ENCODE measurements at places on chromosomes 16 and 17.

DNA sequence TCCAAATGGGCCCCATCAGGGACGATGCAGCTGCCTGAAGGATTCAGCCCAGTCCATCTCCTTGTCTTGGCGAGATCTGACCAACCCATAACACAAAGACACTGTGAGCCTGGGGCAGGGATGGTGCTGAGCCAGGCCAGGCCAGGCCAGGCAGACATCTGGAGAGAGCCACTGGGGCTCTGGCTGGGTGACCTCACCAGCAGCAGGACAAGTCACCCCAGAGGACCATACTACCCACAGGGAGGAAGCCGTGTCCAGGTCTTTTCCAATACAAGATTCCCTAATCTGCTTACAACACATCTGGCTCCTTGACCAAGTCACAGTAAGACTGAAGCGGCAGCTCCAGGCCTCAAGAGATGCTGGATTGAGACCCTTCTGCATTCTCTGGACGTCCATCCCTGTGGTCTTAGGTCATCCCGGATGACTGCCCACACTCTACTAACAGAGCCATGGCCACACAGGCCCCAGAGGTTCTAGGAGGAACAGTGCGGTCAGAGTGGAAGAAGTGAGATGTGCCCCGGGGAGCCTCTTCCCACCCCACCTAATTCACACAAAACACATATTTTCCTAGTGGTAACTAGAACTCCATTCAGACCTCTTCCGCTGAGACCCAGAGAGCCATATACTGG lies 81.8 kb upstream of the RCVRN start:
- no peak for DNase-seq

- no peak for DNase-seq
These were observed 6.3 kb downstream of the GNPTG start for GRCh38 chr16:1357906-1358566.

- no peak for DNase-seq
These were observed 61.5 kb downstream of the SLC39A11 start for GRCh38 chr17:73030995-73031394.

GRCh38 chr16:71855937-71856662 lies 10.3 kb downstream of the ATXN1L start:
- DNase-seq, result no peak

DNA sequence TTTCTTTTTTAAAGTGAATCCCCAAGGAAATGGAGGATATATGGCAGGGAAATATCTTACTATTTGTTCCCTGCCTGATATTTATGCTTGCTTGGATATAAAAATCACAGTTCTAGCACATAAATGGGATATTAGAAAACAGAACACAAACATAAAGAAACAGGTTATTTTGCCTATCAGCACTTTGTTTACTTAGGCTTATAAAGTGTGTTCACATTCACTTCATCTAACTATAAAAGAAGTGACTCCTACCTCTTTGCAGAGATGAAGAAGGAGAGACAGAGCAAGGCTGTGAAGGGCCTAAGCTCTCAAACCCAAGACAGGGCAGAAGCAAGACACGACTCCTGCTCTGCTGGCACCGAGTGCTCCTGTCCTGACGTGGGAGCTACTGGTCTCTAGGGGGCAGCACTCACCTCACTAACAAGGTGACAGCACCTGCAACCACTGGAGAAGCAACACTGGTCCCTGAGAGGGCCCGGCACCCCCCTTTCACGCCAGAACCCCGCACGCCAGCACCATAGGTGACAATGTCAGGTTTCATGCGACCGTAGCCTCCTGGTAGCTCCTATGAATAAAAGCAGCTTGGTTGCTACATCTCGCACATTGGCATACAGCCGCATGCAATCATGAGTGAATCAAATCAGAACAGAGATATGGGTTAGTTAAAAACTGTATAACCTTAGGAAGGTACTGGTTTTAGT lies 32.0 kb downstream of the MBTPS1 start:
- DNase-seq, result no peak

- peak; percentile 85 for DNase-seq
These were observed 9.1 kb upstream of the TMEM92 start for GRCh38 chr17:50265212-50265611.

DNA sequence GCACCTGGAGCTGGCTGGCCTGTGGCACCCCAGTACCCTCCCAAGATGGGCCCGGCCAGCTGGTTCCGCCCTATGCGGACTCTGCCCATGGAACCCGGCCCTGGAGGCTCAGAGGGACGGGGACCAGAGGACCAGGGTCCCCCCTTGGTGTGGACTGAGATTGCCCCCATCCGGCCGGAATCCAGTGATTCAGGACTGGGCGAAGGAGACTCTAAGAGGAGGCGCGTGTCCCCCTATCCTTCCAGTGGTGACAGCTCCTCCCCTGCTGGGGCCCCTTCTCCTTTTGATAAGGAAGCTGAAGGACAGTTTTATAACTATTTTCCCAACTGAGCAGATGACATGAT lies 12.0 kb downstream of the TBX21 start:
- DNase-seq, result no peak

DNA sequence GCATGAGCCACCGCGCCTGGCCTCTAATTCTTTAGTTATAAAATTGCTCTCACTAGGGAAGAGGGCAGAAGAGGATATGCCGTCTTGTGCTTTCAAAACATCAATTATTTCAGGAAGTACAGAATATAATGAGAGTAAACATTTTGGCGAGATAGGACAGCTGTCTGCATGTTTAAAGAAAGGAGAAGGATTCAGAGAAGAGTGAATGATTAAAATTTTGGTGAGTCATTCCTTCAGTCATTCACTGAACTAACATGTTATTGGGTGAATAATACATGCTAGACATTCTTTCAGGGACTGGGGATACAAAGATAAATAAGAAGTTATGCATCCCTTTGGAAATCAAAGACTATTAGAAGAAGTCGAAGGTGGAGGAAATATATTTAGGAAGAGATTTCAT lies 590.3 kb upstream of the GOT2 start:
- DNase-seq, result no peak

- DNase-seq, result peak; percentile 29
These were observed 760.9 kb downstream of the KCNJ18 start for GRCh38 chr17:22453181-22453580.

All from vagina (tissue), 2 donors.